ENCODE measurements at places on chromosomes 7 and 10.

DNA sequence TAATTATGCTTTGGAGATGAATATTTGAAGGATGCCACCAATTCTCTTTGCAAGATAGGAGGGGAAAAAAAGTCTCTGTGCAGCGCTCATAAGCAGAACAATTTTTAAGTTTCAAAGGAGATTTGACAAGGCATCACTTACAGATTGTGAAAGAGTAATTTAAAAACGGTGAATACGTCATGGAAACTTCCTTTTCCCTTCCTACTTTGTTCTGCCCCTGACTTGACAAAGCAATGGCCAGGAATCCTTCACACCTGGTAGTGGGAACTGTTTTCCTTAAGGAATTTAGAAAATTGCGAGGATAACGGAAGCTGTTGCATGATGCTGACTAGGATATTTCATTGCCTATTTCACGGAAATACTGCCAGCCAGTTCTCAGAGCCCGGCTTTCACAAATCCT lies 16.7 kb downstream of the FAM107B start:
- no peak for DNase-seq

DNA sequence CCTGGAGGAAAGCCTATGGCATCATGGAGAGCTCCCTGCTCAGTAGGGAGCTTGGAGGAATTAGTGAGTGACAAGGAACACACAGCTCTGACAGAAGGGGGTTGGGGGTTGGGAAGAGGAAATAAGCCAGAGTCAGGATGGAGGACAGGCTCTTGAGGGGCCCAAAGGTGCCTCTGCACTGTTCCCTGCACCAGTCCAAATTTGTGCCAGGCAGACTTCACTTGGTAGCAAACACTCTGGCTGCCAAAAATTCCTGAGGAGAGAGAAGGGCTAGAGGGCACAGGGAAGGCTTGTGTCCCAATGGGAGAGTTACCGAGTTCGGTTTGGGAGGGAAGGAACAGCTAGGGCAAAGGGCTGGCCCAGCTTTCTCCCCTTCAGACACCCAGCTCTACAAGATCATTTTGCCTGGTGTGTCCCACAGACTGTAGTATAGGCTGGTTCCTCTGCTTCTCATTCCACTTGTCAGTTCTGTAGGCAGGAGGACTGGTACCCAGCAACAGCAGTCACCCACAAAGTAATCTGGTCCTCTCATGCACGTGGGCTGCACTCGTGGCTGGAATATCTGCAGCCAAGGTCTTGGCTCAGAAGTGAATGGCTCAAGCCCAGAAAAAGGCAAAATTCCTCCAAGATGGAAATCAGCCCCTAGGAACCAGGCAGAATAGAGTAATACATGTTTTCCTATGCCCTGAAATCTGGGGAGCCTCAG lies 8.0 kb upstream of the KCNIP2 start:
- no peak for DNase-seq

- DNase-seq = no peak
Observed at GRCh38 chr7:25857376-25858067, 294.5 kb upstream of the NFE2L3 start.

- DNase-seq = no peak
Observed at GRCh38 chr10:104488439-104488832, 134.8 kb downstream of the CFAP58 start.

DNA sequence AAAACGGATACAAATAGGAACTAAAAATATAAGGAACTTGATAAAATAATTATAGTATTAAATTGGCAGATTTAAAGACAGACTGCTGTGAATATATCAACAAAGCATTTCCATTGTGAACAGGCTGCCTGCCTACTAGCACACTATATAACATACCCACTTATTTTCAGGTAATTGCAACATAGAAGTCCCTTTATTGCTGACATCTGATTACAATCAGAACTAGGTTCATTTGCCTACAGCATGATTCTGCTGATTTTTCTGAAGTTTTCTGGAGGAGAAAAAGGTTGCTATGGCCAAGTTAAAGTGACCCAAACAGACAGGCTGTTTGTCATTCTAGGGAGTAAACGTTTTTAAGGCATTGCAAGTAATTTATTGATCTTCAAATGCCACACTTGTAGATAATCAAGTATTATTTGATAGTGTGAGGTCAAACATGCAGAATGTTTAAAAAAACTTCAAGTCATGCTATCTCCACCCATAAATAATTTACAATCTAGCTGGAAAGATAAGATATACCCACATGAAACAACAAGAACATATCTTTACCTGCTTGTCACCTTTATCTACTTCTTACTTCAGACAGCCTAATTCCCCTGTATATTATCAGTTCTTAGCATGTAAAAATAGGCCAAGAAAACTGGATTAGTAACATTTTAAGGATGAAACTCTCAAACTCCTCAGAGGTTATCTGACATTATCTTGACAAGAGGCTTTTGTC lies 40.5 kb downstream of the MTPN start:
- no peak for DNase-seq

DNA sequence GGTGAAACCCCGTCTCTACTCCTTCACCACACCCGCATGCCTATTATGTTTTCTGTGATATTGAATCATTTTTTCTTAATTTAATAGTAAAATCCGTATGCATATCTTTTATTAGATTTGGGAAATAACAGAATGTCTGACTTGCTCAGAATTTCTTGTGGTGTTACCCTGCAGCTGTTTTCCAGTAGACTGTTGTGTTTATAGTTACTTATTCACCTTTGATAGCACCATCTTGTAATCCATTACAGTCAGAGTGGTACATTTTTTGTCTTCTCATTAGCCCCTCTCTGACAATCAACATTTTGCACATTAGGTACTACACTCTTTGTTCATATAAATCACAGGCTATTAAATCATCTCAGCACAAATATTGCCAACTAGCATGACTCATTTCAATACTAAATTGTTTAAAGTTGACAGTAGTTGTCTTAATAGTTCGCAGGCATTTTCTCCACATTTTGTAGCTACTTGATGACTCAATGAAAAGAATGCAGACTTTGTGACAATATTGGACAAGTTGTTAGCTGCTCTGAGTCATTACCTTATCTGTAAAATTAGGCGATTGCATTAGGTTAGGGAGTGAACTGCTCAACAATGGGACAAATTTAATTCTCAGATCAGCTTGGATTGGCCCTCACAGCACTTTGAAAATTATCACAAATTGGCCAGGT lies 17.8 kb upstream of the SLC16A12 start:
- DNase-seq = peak; percentile 97

DNA sequence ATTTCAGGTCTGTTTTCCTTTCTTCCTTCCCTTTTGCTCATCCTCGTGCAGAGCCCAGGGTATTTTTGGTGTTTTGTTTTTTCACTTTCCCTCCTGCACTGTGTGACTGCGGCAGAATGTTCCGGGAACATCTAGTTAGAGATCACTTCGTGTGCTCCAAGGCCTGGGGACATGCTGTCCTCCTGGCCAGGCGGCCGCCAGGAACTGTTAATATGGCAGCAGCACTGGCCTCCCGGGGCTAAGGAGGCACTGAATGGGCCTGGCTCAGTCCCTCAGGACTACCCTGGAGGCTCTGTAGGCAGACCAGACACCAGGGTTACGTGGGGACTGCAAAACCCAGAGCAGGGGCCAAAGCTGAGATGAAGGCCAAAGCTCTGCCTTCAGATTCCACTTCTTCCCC lies 43.1 kb upstream of the TCF7L2 start:
- no peak for DNase-seq

DNA sequence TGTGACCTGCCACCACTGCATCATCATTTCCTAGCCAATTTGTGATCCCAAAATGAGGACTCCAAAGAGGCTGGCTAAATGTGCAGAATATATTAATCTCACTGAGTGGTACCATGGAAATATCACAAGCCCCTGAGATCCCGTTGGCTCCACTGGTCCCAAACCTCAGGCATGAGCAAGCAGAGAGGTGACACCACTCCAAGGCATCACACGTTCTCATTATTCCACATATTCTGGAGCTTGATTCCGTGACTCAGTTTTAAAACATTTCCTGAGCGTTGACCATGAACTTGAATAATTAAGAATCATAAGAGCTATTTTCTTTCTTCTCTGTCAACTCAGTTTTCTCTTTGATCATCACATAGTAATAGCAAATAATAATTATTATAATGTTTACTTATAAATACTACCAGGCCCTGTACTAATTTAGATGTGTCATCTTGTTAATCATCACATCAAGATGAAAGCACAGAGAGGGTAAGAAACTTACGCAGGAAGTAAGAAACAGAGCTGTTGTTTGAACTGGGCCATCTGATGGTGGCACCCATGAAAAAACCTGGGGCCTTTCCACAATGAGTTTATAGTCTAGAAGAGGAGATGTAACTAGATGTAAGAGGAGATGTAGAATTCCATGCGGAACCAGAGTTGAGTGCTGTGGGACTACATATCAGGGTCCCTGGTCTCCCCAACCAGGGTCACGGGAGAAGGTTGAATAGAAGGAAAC lies 3.5 kb downstream of the APBB1IP start:
- peak; percentile 90 for DNase-seq

DNA sequence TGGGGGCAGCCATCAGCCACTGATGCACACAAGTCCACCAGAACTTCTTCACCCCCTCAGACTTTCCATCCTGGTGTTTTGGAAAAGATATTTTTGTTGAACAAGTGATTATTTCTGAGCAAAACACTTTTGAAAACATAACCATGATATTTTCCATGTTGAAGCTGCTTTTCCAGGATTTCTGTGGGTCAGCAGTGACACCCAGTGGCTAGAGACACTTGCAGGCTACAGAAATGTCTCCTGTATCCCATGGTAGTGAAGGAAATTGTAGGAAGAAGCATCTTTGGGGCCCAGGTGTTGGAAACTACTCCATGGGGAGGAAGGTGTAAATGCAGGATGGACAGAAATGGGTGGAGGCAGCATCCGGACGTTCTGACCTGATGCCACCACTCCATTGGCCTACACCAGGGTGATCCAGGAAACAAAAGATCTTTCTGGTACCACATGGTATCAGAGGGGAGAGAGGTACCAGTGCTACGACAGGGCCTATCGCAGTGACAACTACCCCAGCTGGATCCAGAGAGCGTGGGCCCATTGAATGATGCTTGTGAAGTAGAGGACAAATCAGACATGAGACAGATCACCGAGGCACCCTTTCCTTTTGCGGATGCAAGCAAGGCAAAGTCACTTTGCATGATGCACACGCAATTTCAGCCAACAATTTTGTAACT lies 111.7 kb upstream of the COBL start:
- DNase-seq = no peak

DNA sequence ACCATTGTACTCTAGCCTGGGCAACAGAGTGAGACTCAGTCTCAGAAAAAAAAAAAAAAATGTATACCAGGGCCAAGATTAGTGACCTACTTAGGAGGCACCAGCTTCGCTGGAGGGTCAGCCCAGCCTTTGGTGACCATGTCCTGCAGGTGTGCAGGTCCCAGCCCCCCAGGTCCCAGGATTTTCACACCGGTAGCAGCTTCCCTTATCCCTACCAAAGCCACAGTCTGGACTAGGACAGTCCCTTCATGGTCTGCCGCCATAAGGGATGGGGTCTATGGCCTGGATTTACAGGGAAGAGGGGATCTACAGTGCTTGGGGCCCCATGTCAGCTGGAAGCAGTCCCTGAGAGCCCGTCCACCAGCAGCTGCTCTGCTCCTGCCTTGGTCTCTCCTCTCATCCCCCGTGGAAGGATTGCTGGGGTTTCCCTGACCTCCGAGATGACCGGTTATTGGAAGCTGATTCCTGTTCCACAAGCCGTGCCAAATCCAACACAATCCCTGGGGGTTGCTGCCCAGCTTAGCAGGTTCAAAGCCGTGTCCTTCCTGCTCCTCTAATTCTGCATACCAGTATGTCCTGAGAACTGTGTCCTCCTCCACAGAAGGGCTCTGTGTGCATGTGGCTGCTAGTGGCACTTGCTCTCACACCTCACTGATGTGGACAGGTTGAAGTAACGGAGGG lies 11.0 kb upstream of the NDUFB2 start:
- no peak for DNase-seq

DNA sequence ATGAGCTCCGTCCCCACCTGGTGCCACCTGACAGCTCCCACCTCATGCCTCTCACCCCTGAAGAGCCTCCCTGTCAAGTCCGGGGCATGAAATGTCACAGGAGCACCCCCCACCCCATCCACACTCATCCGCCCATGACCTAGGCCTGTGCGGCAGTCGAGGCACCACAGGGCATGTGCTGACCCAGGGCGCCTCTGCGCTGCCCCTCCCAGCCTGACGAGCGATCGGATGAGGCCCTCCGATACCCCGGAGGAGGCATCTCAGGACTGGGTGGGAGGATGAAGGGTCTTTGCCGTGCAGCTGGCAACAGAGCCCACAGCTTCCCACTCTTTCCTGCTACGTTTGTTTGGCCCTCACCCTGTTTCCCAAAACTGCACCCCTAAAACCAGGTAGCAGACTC lies 184.4 kb upstream of the TCERG1L start:
- DNase-seq = no peak

GRCh38 chr7:89023206-89023605 lies 227.7 kb upstream of the TEX47 start:
- no peak for DNase-seq

- DNase-seq = peak; percentile 39
Observed at GRCh38 chr10:101693978-101694673, 844 bp downstream of the FBXW4 start.

GRCh38 chr7:139566736-139567646 lies 43.5 kb downstream of the CLEC2L start:
- no peak for DNase-seq

DNA sequence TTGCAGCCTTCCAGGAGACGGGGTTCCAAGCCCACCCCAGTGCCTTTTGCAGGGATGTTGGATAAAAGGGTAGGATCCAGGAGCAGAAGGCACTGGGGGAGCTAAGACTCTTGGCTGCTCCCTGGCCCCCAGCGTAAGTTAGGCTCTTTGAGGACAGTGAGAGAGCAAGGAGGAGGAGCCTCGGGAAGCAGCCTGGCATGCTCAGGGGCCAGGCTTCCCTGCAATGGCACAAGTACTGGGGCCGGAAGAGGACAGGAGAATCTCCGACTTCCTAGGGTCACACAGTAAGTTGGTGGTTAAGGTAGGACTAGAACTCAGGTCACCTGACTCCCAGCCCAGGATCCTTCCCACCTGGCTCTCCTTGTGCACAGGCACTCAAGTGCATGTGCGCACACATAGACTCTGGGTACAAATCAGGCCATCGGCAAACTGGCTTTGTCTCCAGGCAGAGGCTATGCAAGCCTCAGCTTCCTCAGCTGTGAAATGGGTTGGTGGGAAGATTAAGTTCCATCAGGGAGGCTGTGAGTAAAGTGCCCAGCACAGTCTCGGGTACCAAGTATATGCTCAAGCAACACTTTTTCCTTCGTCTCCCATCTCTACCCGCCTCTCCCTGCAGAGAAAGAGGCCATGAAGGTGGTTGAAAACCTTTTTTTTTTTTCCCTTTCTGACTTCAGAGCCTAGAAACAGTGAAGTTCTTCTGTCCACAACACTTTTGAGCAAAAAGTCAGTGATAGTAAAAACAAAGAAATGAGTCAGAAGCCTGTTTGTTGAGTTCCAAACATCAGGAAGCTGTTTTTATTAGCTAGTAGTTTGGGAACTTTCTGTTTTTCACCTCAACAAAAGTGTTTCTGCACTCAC lies 79.1 kb downstream of the NEURL1 start:
- DNase-seq = no peak

- no peak for DNase-seq
Observed at GRCh38 chr10:101545898-101546297, 42.2 kb downstream of the POLL start.

- no peak for DNase-seq
Observed at GRCh38 chr7:17669204-17669603, 271.1 kb downstream of the SNX13 start.

GRCh38 chr7:32892521-32893206 lies 1.1 kb upstream of the KBTBD2 start:
- DNase-seq = peak; percentile 54

- no peak for DNase-seq
Observed at GRCh38 chr7:66301249-66301648, 96.1 kb downstream of the TPST1 start.

GRCh38 chr7:132419542-132419941 lies 156.7 kb downstream of the PLXNA4 start:
- DNase-seq = no peak

Data from RCC 7860 (cell line).